ENCODE measurements at places on chromosomes 12 and 14. TPM values are rescaled to one million over a fixed set of nuclear protein-coding genes. Genes with fewer than 3 reads are reported as not detected.

Gene RNASE11
- total RNA-seq: not detected

Gene ZBTB25
- 8.3 TPM for total RNA-seq

Gene SLC25A47
- total RNA-seq: 0.07 TPM

Gene TCL1B
- not detected for total RNA-seq

Gene AKAP5
- under 0.01 TPM for total RNA-seq

Gene KRT3
- total RNA-seq: not detected

Gene GPR68
- total RNA-seq: 10.5 TPM

Gene B3GNT4
- 0.68 TPM for total RNA-seq

Gene PTHLH
- 43.7 TPM for total RNA-seq

Gene BAG5
- total RNA-seq: 48.2 TPM

Gene KLRG1
- total RNA-seq: under 0.01 TPM

Gene PLD4
- total RNA-seq: not detected

Gene NYNRIN
- total RNA-seq: 23.3 TPM

Gene BEST3
- not detected for total RNA-seq

Gene MYF5
- total RNA-seq: not detected

Gene LGMN
- 79.7 TPM for total RNA-seq

Gene ZDHHC22
- not detected for total RNA-seq

Gene KRT8
- total RNA-seq: 172 TPM

Gene SLC22A17
- 4.9 TPM for total RNA-seq

Gene RNASE1
- not detected for total RNA-seq

Gene CDKL1
- total RNA-seq: 3.8 TPM

Gene SPIC
- total RNA-seq: not detected

Gene SERPINA12
- total RNA-seq: not detected

Gene BATF
- 9.6 TPM for total RNA-seq

Gene SERPINA9
- not detected for total RNA-seq

Gene DBX2
- total RNA-seq: not detected

Gene BCL2L14
- total RNA-seq: not detected

Gene NELL2
- total RNA-seq: 0.28 TPM

Gene PRICKLE1
- 3.8 TPM for total RNA-seq

Gene HRK
- under 0.01 TPM for total RNA-seq

Gene COX14
- 21.2 TPM for total RNA-seq

Gene GZMB
- total RNA-seq: not detected

Gene KRT74
- not detected for total RNA-seq

Gene SYNE3
- total RNA-seq: 4.8 TPM

Gene GPR162
- total RNA-seq: not detected

Gene WNT5B
- total RNA-seq: 5.6 TPM

Gene CCDC196
- not detected for total RNA-seq

Gene MEG3
- total RNA-seq: 41.4 TPM

Gene RDH5
- total RNA-seq: 1.0 TPM

Gene SDR9C7
- total RNA-seq: 2.7 TPM

Gene OAS1
- 5.1 TPM for total RNA-seq

Gene MYH7
- total RNA-seq: not detected

Gene RGS6
- total RNA-seq: not detected

Gene MORN3
- total RNA-seq: 0.50 TPM

Gene SCNN1A
- total RNA-seq: 9.6 TPM

Gene TMEM19
- total RNA-seq: 32.5 TPM

Gene DCN
- total RNA-seq: not detected

Measured in nasal cavity respiratory epithelium epithelial cell of viscerocranial mucosa (primary cell).